Hematopoietic multipotent progenitor cell treated with erythropoietin and hydrocortisone succinate and interleukin-3 and kit ligand, for 8 days (in vitro differentiated cells): ENCODE measurements at places on chromosomes 7 and 10.

GRCh38 chr7:12814828-12815227, 127.4 kb downstream of the ARL4A start:
- no peak for DNase-seq

DNA sequence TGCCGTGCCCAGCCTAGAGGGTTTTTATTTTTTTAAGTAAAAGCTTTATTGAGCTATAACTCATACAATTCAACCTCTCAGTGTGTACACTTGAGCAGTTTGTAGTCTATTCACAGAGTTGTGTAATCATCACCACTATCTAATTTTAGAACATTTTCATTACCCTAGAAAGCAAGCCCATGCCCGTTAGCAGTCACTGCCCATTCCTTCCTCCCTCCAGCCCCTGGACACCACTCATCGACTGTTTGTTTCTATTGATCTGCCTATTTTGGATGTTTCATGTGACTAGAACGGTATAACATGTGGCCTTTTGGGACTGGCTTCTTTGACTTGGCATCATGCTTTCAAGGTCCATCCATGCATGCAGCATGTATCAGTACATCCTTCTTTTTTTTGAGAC, 25.7 kb upstream of the SEC61A2 start:
- no peak for DNase-seq

DNA sequence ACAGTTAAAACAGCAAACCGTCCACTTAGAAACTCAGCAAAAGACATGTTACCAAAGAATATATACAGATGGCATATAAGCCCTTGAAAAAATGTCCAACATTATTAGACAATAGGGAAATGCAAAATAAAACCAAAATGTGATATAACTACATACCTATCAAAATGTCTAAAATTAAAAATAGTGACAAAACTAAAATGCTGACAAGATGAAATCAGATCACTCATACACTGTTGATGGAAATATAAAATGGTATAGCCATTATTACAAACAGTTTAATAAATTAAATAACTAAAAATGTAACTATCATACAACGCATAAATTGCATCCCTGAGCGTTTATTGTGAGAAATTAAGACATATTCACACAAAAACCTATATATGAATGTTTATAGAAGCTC, 939.7 kb upstream of the ZWINT start:
- no peak for DNase-seq

DNA sequence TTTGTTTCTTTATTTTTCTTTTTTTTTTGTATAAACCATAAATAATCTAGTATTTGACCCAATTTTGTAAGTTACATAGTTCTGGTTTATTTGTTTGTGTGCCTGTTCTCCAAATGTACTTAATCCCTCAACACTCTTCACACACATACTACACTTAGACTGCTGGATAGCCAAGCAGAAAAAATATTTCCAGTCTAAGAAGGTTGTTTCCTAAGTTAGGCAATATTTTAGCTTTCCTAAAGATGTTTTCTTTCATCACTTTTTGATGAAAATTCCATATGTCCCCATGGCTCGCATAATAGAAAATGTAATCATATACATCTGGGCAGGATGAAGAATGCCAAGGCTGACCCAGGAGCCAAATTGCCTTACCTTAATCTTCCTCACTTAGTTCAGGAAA, 105.3 kb downstream of the PPP1R3A start:
- no peak for DNase-seq

DNA sequence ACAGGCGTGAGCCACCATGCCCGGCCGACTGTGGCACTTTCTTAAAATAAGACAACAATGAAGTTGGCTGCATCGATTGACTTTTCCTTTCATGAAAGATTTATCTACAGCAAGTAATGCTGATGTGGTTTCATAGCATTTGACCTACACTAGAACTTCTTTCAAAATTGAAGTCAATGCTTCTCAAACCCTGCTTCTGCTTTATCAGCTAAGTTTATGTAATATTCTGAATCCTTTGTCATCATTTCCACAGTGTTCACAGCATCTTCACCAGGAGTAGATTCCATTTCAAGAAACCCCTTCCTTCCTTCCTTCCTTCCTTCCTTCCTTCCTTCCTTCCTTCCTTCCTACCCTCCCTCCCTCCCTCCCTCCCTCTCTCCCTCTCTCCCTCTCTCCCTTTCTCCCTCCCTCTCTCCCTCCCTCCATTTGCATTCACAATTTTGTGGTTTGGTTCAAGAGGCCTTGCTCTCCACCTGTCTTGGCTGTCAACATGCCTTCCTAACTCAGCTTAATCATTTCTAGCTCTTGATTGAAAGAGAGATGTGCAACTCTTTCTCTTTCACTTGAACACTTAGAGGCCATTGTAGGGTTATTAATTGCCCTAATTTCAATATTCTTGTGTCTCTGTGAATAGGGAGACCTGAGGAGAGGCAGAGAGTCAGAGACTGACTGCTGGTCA, 52.1 kb downstream of the HDAC9 start:
- DNase-seq, result no peak

DNA sequence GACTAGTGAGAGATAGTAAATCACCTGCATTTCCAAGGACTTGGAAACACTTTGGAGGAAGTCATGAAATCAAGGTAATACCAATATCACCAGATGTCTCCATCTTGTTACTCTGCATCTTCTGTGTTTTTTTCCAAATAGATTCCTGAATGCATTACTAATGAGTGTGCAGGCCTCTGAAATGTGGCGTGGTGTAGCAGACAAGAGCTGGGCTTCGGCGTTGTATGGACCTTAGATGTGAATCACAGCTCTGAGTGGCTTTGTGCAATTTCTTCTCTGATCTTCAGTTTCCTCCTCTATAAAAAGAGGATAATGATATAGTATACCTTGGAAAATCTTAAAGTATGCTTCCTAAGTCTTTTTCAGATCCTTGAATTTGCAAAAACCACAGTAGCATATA, 9.6 kb upstream of the MYPN start:
- no peak for DNase-seq
